ENCODE measurements at places on chromosomes 6 and 20.
A peak's percentile ranks its signal among the peaks of the same experiment; 100 is the strongest.

- DNase-seq, result no peak
These were observed 6.8 kb upstream of the HLA-B start for GRCh38 chr6:31363811-31364210.

DNA sequence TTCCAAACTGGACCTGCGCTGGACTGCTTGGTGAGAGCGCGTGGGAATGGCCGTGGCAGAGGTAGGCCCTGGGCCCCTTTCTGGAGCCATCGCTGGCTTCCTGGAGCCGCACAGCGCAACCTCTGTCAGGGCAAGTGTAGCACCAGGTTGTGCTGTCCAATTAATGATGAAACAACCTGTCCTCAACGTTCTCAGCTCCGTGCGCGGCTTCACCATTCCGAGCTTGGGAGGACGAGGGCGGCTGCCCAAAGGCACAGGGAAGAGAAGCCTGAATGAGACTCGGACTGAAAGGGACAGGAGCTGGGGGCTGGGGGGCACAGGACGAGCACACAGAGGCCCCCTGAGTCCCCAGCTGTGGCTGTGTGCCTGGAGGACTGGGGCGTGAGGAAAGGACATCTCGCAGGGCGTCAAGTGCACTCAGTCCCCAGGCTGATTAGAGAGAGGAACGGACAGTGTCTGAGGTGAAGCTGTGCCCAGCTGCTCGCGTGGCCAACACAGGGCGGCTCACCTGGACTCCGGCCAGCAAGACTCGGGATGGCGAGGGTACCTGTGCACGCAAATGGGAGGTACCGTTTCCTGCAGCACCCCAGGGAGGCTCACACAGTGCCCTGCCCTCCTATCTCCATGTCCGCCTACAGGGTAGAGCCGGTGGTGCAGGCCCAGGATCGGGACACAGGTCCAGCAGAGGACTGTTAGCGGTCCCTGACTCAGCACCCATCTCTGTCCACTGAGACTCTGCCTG, 403.3 kb downstream of the TAF4 start:
- DNase-seq, result no peak

- DNase-seq, result no peak
These were observed 2.5 kb upstream of the TMEM14C start for GRCh38 chr6:10720265-10720959.

GRCh38 chr20:63091901-63092659, 85.3 kb upstream of the BHLHE23 start:
- no peak for DNase-seq

DNA sequence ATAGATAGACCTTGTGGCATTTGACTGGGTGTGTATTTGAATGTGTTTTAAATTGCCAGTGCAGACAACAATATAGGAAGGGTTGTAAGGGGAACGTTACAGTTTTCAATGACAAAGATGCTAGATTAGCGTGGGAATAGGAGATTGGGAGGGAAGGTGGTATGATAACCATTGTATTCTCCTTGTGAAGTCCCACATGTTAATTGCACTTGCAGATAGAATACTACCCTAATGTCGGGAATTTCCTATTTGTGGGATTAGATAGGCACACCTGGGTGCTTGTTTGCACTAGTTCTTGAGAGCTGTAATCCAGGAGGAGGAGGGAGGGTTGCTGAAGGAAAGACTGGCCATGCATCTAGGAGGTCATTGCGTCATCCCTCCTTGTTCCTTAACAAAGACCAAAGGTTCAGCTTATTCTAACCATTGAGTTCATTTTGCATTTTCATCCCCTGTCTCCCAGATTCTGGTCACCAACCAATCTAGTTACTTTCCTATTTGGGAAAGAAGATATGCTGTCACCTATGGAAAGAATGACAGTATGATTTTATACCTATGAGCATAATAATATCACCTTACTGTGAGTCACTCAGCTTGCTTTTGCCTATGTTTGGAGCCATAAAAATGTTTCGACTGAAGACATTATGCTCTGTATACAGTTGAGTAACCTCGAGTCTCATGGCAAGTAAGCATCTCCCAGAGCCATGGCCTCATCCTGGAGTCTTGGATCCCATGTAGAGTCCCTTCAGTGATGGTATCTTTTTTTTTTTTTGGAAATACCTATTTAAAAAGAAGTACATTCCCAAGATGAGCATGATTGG, 201.5 kb downstream of the DTNBP1 start:
- no peak for DNase-seq

- peak; percentile 95 for DNase-seq
These were observed 9.1 kb downstream of the BAK1 start for GRCh38 chr6:33570806-33571636.

DNA sequence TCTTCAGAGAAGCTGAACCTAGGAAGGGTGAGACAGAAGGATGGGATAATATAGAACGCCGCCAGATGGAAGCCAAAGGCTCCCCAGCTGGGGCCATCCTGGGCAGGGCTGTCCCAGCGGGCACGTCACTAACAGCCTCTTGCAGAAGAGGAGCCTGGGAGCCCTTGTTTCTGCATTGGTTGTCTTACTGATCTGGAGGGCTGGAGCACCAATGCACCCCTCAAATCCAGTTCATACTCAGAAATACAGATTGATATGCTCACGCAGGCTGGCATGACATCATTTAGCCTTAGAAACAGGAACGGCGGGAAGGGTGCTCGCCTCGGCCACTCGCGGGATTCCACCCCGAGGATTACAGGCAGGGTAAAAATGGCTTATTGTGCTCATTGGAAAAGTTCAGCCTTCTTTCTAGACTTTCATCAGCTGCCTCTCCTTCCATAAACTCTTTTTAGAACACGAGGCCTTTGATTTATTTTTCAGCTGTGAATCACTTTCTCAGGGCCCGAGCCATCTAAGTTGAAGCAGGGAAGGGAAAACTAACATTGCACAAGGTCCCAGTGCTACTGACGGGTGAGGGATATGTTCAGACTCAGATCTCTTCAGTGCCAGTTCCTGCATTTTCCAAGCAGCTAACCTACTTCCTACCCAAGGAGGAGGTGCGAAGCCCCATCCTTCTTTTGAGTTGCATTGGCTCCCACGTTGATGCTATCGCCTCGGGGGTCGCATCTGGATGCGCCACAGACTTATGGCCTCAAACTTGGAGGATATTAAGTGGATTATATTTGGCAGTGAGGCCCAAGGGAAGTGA, 82.3 kb downstream of the GMPR start:
- DNase-seq, result no peak

DNA sequence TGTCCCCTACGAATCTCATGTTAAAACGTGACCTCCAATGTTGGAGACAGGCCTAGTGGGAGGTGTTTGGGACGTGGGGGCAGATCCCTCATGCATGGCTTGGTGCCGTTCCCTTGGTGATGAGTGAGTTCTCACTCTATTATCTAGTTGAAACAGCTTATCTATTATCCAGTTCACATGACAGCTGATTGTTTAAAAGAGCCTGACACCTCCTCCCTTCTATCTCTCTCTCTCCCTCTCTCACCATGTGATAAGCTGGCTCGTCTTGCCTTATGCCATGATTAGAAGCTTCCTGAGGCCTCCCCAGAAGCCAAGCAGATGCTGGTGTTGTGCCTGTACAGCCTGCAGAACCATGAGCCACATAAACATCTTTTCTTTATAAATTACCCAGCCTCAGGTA, 32.9 kb upstream of the RIPK1 start:
- no peak for DNase-seq

- no peak for DNase-seq
These were observed 88.4 kb downstream of the MAFB start for GRCh38 chr20:40600441-40601219.

GRCh38 chr6:34798057-34798456, 6.2 kb downstream of the BLTP3A start:
- no peak for DNase-seq

DNA sequence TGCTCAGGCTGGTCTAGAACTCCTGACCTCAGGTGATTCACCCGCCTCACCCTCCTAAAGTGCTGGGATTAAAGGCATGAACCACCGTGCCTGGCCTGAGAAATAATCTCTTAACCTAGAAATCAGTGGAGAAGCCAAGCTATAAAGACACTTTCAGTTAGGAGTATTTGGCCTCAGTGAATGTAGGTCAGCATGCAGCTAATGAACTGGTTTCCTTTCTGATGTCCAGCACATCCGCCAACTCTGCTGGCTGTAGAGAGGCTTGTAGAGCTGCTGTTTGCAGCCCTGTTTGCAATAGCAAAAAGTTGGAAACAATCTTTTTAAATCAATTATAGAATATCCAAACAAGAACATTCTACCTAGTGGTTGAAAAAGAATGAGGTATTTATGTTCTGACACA, 42.4 kb upstream of the ELOVL5 start:
- DNase-seq, result no peak

DNA sequence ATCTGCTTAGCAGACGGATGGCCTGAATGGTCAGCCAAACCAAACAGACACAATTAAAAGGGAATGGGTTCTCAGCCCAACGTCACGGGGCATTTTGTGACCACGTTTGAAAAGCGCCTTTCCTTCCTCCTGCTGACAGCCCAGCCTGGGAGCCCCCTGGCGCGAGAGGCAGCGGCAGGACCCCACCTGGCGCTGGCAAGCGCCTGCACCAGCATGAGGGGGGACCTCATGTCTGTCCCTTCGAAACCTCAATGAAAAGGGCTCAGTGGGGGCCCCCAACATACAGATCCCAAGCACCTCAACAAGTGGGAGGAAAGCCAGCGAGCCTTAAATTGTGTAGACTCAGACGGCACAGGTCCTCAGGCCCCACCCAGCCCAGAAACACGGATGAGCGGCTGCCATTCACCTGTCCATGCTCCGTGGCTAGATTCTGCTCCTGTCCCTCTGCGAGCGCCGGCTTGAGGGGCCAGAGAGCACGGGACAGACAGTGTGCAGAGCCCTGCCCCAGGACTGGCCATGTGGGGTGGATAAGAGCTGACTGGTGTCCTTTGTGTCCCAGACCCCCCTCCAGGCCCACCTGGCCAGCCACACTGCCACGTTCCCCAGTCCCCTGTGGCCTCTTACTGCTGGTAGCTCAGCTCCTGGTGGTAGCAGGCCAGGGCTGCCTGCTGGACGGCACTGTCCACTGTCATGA, 87.6 kb downstream of the NINL start:
- DNase-seq, result no peak

GRCh38 chr20:2314759-2315439, 19.1 kb downstream of the TGM3 start:
- no peak for DNase-seq

DNA sequence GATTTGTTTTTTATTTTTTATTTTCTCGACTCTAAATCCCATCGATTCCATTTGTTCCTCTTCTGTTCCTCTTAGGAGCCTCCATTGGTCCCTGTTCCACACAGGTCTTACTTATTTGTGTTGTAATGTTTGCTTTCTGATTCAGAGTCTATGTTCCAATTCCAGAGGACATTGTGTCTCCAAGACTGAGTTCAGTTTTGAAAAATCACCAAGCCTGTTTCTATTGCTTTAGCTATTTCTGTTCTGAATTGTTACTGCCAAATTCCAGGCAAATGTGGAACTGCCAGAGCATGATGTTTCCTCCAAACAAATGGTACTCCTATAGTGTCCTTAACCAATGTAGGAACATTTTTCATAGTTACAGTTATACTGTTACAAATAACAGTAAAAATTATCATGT, 270.9 kb upstream of the SPTLC3 start:
- no peak for DNase-seq

- no peak for DNase-seq
These were observed 121.4 kb downstream of the TBXT start for GRCh38 chr6:166046226-166046625.

DNA sequence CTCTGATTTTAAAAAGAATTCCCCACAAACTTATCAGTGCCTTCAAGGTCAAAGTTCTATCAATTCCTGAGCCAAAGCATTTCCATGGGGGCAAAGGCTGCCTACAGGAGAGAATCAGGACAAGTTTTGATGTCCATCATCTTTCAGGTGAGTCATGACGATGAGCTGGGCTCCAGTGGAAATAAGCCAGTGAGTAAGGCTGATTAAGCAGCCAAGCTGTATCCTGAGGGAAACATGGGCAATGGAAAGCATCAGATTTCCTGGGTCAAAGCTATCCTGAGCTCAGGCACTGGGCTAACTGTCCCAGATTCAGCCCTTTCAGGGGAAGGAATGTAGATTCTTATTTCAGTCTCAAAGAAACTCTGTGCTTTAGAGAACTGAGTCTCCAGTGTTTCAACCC, 377.4 kb downstream of the CD109 start:
- DNase-seq, result no peak

DNA sequence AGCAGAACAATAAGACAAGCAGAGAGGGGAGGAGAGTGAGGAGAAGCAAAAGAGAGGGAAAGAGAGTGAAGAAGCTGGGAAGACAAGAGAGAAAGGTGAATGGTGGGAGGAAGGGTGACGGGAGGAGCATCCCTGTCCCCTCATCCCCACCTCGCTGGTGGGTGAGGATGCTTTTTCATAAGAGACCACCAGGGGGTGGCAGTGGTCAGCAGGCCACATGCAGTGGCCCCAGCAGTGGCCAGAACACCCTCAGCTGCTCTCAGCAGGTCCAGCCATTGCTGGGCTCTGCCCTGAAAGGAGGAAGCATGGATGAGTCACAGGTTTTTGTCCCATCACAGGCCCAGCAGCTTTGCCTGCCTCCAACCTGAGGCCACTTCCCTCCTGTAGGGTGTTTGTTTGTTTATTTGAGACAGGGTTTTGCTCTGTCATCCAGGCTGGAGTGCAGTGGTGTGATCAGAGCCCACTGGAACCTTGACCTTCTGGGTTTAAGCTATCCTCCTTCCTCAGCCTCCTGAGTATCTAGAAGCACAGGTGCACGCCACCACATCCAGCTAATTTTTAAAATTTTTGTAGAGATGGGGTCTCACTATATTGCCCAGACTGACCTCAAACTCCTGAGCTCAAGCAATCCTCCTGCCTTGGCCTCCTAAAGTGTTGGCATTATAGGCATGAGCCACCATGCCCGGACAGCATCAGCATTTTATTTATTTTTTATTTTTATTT, 24.0 kb downstream of the FGD2 start:
- no peak for DNase-seq

DNA sequence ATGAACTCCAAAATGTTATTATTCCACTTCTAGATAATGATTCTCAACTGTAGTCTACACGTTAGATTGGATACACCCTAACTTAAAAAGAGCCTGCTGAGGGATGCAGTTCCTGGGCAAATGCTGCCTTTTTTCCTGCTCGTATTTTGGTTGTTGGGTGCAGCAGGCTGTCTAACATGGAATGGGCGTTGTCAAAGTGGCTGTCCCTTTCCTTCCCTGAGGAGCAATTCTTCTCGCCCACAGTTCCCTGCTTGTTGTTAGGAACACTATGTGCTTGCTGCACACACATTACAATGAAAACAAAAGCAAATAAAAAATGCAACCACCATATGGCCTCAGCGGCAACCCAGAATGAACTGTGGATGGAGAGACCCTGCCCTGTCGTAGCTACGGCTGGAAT, 1.7 kb upstream of the ADGRF5 start:
- no peak for DNase-seq
